ENCODE measurements at places on chromosomes 1 and 21.
A peak's percentile ranks its signal among the peaks of the same experiment; 100 is the strongest.

DNA sequence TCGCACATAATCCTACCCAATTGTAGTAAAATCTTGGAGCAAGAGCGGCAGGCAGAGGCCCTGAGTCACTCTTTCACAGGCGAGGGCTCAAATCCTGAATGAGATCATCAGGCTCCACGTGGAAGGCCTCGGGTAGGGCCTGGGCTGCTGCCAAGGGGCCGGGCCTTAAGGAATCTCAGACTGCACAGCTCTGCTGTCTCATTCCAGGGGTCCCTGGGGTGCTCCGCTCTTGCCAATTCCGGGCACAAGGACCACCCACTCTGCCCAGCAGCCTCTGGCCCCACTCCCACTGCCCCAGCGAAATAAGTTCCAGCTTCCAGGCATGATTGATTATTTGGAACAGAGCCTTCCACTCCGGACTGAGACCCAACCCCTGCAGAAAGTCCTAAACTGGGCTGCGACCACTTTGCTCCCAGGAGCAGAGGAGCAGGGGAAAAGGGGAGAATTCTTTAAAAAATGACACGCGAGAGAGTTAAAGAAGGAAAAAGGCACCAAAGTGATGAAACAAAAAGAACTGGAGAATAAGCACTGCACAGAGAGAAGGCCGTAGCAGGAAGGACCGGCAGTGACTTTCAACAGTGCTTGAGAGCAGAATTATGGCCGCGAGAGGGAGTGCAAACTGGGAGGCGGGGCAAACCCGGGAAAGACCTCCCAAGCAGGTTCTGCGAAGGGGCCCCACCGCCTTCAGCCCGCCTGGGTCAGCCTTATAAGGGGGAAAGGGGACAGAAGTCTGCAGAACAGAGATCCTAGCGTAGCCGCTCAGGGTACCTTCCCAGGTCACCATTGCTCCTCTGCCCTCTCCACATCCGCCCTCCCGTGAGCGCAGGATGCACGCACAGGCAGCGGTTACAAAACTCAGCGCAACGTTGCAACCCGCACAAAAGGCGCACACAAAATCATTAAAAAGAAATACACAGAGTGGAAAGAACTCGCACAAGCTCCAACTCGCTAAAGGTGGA is 2.0 kb downstream of the ADAMTS1 start:
- DNase-seq, result peak; percentile 69

GRCh38 chr1:218473522-218473921 is 128.4 kb downstream of the TGFB2 start:
- DNase-seq, result no peak

- DNase-seq, result no peak
Measured at GRCh38 chr1:111989531-111990025, at the start of gene KCND3. Gene KCND3 (minus strand): TSS chr1:111989668.

DNA sequence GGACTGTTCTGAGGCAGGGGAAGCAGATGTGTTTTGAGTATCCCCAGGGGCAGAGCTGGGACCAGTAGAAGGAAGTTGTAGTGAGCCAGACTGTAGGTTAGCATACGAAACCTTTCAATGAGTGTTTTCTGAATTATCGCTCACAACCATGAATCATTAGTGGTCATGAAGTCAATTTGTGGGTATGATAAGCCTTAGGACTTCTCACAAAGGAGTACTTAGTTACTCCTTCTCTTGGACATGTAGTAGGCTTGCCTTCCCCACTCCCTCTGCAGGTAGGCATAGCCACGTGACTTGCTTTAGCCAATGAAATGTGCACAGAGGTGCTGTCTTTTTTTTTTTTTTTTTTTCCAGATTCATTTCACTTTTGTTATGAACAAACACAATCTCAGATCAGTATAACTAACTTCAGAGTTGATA is 23.9 kb upstream of the FAAH start:
- DNase-seq, result no peak

DNA sequence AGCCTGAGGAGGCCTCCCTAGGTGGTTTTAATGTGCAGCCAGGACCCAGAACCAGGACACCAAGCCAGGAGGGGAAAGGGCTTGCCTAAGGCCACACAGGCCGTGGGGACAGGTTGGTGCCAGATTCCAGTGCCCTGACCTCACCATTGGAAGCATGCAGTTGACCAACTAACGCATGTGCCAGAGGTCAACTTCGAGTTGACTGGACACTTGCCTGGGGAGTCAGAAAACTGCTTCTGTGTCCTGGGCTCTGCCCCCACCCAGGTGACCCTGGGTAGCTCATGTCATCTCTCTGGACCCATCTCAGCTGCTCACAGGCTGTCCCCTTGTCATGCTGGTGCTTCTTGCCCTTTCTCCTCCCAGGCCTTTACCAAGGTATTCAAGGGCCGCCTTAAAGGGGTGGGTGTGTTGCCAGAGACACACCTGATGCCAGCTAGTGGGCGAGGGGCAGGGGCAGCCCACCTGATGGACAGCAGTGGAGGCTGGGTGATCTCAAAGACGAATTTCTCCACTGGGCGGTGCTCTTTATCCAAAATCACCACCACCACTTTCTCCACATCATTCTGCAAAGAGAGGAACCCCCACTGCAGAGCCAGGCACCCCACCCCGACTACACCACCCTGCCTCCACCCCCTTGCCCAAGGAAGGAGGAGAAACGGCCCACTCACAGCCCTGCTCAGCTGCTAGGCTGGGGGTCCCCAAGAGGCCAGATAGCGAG is 4.4 kb downstream of the MAD2L2 start:
- no peak for DNase-seq

DNA sequence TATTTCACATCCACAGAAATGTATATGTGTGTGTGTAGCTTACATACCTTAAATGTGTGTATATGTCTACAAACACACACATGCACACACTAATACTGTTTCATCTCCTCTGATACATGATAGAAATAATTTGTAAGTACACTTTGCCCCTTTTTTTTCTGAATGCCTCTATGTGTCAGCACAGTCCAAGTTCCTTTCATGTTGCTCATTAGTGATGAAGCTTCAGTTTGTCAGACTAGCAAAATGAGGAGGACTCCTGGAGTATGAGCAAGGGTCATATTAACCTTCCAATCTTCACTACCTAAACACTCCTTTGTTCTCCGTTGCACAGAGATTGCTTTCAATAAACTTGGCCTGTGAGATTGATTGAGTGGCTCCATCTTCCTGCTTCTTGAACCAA is 935.4 kb downstream of the MRPL39 start:
- DNase-seq, result no peak

- DNase-seq, result no peak
Measured at GRCh38 chr1:79283451-79283850, 276.9 kb upstream of the ADGRL4 start.

DNA sequence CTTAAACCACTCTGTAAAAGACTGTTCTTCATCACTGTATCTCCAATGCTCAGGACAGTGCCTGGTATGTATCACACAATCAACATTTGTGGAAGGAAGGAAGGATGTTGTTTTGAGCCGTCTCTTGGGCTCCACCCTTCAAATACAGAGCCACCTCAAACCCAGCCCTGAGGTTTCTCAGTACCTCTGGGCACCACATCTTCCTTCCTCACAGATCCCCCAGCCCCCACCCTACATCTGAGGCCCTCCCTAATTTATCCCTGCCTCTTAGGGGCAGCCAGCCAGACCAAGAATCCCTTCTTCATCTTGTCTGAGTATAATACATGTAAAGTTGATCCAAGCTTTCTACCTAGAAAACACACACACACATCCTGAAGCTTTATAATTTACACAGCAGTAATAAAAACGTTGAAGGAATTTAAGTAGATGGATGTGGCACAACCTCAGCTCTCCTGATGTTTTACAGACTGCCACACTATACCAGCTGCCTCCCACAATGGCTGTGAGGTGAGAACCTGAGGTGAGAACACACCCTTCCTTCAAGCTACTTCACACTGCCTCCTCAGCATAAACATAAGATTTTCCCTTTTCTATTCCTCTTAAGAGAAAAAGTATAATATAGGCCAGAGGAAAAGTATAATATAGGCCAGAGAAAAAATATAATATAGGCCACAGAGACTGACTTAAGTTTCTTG is 48.5 kb downstream of the CDC7 start:
- no peak for DNase-seq

All from omental fat pad (tissue), 4 donors.